ENCODE measurements at places on chromosomes 5 and 9.

GRCh38 chr9:116547729-116548426 lies 139.2 kb upstream of the TRIM32 start:
- no peak for DNase-seq

GRCh38 chr5:67030289-67031056 lies 166.1 kb downstream of the CD180 start:
- DNase-seq = no peak

DNA sequence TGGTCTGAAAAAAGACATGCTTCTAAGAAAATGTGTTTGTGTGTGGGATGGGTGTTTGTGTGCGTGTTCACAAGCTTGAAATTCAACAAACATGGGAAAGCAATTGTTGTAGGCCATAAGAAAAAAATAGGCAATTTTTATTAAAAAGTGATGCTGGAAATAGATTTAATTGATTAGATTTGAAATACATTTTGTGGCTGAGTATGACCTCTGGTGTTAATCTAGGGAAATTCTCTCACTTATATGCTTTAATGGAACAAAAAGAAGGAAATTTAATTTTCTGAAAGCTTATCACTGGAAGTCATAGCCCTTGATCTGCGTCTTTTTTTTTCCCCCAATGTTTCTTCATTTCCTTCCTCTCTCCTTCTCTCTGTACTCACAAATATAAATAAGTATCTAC lies 3.5 kb upstream of the KCNN2 start:
- no peak for DNase-seq

DNA sequence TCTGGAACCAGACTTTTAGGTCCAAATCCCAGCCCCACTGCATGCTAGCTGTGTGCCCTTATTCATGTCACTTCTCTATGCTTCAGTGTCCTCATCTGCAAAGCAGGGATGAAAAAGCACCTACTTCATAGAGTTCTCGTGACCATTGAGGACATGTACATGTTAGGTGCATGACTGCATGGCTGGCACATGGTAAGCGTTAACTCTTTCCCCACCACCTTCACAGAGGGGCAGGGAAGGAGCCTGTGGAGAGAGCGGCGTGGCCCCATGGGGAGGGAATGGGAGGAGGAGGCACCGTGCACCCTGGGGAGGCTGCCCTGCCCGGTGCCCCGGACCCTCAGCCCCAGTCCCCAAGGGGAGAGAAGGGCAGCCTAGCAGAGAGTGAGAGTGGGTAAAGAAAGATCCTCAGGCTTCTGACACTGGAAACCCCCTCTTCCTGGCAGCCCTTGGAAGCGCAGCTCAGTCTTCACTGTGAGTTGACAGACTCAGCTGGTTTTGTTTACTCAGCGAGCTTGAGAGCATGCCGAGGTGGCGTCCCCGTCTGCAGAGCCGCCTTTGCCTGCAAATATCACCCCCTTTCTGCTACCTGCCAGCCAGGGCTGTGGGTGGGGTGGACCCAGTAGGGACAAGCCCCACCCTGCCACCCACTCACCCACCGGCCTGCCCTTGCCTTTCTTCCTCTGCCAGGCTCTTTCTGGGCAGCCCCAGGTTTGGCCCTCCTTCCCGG lies 10.6 kb upstream of the ANGPTL2 start:
- peak; percentile 36 for DNase-seq

DNA sequence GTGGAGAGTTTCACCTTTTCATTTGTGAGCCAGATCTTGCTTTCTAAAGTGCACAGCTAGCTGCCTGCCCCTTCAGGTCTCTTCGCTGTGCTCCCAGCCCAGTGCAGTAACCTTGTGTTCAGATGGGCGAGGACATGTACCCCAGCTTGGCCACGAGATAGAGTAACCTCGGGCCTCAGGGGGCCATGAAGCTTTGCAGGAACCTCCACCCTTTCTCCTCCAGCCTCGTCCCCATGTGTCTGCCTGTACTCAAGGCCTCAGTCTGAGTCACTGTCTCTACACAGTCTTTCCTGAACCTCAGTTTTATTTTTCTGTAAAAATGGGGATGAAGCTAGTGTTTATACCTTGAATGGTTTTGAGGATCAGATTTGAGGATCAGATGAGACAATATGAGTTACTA lies 37.9 kb downstream of the ERGIC1 start:
- no peak for DNase-seq

DNA sequence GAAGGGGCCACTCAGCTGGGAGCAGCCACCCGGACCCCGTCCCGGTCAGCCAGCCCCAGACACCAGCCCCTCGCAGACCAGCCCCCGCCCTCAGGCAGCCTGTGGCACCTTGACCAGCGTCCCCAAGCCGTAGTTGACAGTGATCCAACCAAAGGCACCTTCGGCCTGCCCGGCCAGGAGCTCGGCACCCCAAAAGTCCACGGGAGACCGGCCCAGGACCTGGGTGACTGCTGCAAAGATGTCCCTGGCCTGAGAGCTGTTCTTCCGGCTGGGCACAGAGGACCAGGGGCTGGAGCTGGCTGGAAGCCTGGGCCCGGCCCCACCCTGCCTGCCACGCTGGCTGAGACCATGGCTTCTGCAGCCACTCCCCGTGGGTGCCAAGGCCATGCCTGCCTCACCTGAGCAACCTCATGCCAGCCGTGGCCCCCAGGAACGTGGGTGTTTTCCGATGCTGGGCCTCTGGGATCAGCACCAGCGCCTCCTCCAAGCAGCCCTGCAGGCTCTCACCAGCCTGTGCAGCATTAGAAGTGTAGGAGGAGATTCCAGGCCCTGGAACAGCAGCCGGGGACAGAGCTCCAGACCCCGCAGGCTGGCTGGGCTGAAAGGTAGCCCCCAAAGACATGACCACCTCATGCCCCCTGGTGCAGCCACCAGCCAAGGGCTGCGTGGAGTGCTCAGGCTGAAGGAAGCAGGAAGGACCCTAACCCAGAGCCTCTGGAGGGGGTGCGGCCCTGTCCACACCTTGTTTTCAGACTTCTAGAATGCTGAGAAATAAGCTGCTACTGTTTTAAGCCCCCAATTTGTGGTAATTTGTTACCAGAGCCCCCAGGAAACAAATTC lies 4.2 kb downstream of the ENTPD8 start:
- no peak for DNase-seq

DNA sequence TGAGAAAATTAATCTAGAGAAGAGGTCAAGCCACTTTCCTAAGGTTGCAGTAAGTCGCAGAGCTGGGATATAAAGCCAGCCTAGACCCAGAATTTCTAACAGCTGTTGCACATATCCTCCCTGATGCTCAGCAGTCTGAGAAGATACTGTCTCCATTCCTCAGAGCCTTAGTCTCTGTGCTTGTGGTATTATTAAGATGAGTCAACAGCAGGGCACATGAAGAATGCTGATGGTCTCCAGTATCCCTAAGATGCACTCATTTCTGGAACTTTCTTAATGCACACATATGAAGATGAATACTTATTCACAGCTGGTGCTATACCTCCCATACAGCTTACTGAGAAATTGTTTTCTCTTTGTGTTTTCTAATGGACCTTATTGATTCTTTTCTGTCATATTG lies 32.5 kb downstream of the SGCD start:
- DNase-seq = no peak

DNA sequence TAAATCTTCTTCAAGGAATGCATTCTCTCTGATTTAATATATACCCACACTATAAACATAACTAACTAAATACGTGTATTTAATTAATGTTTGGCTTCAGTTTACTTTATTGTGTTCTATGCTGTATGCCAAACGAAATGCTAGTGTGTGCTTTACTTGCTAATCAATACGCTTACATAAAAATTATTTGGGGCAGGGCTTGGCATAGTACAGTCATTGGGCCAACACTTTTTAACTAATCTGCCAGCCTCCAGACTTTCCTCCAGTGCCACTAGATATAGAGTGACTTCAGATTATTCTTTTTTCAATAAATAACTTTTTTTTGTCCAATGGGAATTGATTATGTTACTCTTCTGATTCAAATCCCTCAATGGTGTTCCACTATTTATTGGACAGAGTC lies 8.7 kb upstream of the CARNMT1 start:
- DNase-seq = no peak

- DNase-seq = no peak
These were observed 133.0 kb downstream of the EBF1 start for GRCh38 chr5:158966716-158967115.

DNA sequence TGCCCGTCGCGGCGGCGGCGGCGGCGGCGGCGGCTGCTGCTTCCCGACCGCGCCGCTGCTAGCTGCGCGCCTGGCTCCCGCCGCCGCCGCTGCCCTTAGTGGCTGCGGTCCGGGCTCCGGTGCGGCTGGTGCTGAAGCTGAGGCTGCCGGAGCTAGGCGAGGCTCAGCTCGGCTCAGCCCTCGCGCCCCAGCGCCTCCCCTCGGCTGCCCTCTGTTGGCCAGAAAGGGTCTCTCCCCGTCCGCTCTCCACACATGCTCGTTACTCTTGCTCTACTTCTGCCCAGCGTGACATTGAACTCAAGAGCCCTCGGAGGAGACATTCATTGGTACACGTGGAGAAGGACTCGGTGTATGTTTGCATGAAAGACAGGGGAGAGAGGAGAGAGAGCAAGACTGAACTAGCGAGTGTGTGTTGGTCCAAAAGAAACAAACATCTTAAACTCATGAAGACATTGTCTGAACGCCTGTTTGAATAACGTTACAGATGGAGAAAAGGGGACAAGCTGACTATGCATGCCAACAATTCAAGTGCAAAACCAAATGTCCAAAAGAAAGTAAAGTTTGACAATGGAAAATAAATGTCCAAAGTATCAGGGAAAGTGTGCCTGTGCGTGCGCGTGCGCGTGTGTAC lies at the start of gene HCN1:
HCN1 (minus strand) TSS at position 175 of the 631 bp plus-strand sequence.
- peak; percentile 85 for DNase-seq

DNA sequence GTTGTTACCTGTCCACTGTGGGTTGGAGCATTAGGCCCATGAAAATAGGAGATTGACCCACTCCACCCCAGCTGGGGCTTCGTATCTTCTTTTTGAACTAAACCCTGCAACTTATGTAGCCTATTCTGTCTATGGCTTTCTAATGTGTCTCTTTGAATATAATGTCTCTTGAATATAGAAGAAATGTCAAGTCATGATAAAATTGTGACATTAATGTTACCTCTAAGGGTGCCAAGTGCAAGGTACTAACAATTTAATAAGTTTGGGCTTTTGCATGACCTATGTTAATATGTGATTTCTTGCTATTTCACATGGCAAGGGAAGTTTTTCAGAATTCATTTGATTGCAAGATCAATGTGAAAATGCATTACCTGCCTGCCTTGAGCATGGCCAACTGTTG lies 40.4 kb upstream of the PUM3 start:
- no peak for DNase-seq

GRCh38 chr9:130149654-130150286 lies 22.4 kb upstream of the NCS1 start:
- DNase-seq = no peak

- DNase-seq = no peak
These were observed 10.8 kb downstream of the RIOK2 start for GRCh38 chr5:97172227-97172626.

- no peak for DNase-seq
These were observed 202.6 kb downstream of the ADAMTSL1 start for GRCh38 chr9:18676525-18676924.

DNA sequence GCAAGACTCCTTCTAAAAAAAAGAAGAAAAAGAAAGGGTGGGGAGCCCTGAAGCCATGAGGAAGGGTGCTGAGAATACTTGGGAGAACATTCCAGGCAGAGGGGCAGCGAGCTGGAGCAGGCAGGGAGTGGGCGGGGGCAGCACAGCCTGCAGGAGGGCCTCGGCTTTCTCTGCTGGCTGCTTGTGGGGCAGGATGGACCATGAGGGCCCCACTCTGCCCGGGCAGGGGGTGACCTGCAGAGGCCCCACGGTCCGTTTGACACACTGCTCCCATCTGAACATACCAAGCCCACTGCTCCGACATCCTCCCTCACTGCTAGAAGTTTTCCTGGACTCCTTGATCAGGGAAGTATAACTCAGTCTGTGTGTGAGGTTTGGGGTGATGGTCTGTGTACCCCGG lies 11.7 kb upstream of the NUP214 start:
- DNase-seq = no peak

DNA sequence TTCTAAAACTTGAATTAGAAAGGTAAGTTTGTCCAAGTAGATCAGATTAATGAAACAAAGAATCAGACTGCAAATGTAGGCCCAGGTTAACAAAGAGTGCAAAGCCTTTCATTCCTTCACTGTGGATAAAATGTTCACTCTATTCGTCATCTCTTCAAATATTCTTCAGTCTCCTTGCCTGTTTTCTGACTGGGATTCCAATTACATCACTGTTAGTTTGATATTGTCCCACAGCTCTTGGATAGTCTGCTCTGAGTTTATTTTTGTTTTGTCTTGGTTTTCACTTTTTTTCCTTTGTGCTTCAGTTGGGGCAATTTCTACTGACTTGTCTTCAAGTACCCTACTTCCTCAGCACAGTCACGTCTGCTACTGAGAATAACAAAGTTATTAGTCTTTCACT lies 38.5 kb upstream of the GZMA start:
- DNase-seq = no peak

DNA sequence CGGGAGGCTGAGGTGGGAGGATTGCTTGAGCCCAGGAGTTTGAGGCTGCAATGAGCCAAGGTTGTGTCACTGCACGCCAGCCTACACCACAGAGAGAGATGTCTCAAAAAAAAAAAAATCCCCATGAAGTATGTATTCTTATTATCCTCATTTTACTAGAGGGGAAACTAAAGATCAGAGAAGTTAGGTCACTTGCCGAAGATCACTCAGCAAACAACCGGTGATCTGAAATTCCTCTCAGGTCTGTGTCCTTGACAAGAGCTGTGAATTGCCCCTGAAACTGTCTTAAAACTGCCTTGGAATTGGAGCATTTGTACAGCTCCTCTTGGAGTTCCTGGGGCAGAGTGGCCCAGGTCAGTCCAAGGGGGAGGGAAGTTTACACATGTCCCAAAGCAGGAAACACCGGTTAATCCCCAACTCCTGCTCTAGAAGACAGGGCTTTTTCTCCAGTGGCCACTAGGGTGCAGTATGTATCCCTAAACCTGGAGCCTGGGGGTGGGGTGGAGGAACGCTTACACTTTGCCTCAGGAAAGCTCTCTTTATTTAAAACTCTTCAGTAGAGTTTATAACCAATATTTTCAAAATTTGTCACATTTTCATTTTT lies 27.6 kb downstream of the AQP7 start:
- DNase-seq = peak; percentile 76

- no peak for DNase-seq
These were observed 640.4 kb upstream of the CDH10 start for GRCh38 chr5:25285136-25285535.

DNA sequence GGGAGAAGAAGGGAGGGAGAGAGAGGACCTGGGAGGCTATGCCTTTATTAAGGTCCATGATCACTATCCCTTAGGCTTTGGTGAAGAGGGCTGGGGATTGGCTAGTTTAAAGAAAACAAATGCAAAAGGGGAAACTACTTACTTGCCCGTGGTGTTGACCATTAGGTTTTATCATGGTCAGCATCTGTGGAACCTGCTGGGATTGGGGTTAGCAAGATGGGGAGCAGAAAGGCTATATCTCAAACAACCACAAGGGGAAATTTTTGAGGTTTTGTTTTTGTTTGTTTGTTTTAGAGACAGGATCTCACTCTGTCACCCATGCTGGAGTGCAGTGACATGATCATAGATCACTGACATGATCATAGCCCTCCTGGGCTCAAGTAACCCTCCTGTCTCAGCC lies 9.0 kb upstream of the RAD23B start:
- DNase-seq = no peak

DNA sequence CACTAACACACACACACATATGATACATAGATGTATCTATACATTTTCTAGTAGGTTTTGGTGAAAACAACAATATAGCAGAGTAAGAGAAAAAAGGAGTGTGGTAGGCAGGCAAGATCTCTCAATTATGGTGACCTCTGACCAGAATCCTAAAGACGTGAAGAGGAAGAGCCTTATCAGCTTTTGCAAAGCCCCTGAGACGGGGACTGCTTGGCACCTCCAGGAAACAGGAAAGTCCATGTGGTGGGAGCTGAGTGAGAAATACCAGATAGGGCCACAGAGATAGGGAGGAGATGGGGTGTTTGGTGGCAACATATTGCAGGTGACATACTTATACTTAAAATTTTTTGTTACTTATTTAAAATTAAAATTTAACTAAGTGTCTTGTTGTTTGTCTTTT lies 39.9 kb upstream of the CTXN3 start:
- DNase-seq = no peak

All from midbrain (tissue), 1 donor.